Esophagus muscularis mucosa (tissue), 4 donors: ENCODE measurements at places on chromosomes 2 and 18.

GRCh38 chr2:217935235-217935879, 67.4 kb downstream of the TNS1 start:
- DNase-seq: no peak

DNA sequence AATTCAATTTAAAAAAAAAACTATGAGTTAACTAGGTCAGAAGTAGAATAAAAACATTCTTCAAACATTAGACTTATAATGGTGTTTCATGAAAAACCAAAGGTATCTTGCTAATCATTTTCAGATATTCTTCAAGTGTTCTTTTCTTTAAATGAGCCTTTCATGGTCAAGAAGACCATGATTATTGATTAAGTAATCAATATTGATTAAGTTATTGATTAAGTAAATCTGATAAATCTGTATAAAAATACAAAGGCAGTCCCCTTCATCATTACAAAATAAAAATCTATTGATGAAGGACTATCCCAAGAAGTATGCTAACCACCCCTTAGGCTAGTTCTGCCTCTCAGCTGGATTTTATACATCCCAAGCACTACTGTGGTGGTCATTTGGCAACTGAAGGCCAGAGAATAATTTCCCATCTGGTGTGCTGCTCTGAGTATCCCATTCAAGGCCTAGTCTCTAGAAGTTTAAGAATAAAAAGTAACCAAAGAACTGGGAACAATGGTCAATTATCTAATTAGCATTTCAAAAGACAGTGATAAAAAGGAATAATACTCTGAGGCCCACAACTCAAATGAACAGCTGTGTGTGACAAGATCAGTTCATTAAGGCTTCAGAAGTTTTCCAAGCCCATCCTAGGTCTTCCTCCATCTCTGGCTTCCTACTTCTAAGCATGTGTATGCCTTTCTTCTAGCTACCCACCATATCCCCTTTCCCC, 63.5 kb downstream of the TCF4 start:
- DNase-seq: no peak

DNA sequence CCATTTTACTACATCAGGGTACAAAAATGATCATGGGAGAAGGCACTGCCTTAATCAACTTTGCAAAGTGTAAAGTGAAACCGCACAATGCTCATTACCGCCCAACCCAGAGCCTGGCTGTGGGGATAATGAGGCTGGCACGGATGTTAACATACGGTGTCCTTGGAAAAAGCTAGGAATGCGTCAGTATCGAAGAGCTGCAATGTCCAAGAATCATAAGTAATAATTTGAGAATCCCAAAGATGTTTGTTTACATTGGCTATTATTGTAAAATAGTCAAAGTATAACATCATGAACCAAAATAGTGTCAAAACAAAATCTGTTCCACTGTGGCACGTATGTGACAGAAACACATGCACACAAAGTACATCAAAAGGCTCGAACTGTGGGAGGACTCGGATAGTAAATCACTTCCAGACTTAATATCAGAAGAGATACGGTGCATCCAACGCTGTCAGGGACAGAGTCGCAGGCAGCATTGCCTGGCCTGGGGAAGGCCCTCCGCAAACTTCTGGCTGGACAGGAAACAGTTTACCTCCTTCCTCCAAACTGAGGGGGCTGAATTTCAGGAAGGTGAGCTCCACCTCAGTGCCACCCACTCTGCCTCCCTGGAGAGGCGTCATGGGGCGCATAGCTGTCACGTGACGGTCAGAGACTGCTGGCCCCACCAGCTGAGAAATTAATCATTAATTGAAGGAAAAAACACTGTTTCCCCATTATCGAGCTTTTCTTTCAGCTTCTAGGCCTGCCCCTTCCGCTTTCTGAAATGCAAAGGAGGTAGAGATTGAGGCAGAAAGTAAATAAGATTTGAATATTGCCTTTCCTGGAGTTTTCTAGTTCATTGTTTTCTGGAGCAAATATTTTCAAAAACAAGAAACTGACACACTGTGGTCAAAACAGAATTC, 1.8 kb upstream of the ID2 start:
- no peak for DNase-seq

- DNase-seq: no peak
Observed at GRCh38 chr2:27370816-27371620, 602 bp downstream of the SNX17 start.

DNA sequence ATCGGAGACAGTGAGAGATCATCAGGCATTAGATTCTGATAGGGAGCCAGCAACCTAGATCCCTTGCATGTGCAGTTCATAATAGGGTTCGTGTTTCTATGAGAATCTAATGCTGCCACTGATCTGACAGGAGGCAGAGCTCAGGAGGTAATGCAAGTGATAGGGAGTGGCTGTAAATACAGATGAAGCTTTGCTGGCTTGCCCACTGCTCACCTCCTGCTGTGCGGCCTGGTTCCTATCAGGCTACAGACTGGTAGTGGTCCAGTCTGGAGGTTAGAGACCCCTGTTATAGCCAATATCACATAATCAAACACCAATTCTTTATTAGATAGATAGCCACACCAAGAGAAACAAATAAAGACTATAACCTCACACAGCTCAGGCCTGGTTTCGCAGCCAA, 51.0 kb upstream of the NBEAL1 start:
- DNase-seq: no peak

DNA sequence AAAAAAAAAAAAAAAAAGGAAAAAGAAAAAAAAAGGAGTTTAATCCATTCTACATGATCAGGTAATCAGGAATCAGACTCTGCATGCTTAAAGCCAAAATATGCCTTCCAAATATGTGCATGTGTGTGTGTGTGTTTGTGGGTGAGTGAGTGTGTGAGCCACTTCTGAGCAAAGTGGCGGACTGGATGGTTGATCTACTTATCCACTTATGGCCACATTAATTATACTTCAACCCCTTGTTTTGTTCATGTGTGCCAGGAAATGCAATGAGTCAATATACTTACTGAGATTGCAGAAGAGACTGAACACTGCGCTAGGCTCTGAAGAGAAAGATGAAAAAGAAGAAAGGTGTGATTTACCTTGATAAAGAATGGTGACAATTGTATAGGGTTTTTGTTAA, 586.5 kb upstream of the NXPH2 start:
- DNase-seq: no peak

GRCh38 chr18:853471-853870, 41.4 kb upstream of the YES1 start:
- no peak for DNase-seq

DNA sequence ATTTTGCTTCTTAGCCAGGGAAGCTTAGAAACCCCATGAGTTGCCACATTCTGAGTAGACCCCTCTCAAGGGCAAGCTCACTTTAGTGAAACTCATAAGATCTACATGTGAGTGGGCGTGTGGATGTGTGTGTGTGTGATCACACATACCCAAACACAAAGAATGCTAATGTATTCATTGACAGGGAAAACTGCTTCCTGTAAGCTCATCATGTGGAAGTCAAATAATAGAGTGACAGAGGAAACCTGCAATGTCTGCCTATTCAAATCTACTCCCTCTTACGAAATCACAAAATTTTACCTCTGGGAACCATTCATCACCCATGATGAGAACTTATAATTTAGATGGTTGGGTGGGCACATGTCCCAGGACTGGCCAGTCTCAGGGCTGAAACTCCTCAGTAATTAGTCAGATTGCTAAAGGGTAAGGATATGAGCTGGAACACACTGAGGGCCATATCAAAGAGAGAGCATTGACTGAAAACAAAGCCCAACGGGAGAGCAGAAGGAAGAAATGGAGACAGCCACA, 94.5 kb upstream of the CCDC150 start:
- no peak for DNase-seq

DNA sequence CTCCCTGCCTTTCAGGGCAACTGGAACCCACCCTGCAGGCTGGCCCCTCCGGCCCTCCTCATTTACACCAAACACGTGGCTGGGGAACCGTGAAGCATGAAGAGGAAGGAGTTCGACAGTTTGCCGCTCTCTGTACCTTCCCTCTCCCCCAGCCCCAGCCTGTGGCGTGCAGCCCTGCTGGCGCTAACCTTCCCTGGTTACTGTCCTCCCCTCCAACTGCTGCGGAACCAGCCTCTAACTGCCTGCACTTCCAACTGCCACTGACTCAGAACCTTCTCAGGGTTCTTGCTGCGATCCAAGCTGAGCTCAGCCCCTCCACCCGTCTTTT, 19.2 kb upstream of the GNAL start:
- DNase-seq: peak; percentile 87

GRCh38 chr2:44939106-44940048, 2.1 kb upstream of the SIX3 start:
- DNase-seq: no peak
